ENCODE measurements at places on chromosomes 2 and 18.

DNA sequence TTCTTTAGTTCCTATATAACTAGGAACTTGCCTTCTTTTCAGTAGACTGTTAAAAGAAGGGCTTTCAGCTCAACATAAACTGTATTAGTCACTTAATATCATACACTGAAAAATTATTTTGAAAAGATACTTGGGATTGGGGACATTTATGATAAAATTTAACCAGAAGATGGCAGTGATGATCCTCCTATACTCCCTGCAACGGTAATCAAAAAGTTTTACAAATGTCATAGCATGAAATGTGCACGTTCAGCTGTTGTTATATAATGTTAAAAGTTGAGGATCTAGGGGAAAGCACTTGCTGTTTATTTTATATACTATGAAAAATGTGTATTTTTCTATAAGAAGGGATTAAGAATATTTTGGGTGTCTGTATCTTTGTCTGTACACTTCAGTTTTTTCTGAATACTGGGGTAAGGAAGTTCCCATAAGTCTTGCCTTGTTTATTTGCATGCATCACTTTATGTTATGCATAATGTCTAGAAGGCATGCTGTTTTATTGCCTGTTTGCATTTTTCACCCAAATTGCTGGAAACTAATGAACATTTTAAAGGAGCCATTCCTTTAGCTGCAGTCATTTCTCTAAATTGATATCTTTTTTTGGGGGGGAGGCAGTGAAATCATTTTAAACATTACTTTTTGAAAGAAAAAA, 19.0 kb downstream of the DYNC1I2 start:
- no peak for DNase-seq

DNA sequence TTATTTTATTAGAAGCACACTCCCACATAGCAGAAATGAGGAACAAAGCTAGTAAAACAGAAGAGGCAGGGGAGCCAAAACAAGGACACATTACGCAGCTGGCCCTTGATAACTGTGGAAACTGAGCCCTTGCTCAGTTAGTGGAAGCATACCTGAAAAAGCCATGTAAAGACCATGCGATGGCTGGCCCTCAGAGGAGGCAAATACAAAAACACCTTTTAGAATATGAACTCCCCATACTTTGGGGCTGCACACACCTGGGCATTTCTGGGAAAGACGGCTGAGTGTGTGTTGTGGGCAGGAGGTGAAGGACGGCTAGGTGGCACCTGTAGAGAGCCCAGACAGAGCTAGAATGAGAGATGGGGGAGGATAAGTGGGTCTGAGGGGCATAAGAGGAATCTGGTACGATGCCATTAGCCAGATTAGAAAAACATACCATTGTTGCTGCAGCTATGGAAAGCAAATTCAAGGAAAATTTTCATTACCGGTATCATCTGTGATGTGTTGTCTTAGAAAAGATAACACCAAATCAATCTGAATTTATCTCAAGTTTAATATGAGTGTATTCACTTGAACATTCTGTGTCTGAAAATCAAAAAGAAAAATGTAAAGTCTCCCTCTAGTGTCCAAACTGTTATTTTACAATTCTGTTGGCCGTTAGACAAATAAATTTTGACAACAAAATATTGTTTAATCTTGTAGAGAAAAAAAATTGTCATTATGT, 45.2 kb upstream of the SULT1C3 start:
- DNase-seq, result no peak

DNA sequence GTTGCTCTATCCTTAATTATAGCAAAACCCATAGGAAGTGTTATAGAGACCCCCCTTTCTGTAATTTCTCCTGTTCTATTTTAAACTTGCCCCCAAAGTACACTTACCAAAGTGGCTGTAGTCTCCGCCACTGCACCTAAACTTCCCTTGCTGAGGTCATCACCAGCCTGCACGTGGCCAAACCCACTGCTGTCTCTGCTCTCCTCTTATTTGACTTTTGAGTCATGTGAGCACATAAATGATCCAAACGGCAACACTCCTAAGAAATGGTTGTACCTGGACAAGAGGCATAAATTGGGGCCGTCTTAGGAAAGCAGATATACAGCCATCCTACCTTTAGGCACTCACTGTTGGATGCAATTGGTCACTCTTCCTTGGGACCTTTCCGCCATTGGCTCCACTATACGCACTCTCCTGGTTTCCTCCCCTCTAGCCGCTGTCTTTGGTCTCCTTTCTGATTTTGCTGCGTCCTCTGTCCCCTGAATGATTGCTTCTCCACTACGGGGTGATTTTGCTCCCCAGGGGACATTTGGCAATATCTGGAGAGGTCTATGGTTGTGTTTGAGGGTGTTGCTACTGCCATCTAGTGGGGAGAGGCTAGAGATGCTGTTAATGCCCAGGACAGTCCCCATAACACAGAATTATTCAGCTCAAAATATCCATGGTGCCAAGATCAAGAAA, 19.2 kb upstream of the IL36G start:
- peak; percentile 29 for DNase-seq

DNA sequence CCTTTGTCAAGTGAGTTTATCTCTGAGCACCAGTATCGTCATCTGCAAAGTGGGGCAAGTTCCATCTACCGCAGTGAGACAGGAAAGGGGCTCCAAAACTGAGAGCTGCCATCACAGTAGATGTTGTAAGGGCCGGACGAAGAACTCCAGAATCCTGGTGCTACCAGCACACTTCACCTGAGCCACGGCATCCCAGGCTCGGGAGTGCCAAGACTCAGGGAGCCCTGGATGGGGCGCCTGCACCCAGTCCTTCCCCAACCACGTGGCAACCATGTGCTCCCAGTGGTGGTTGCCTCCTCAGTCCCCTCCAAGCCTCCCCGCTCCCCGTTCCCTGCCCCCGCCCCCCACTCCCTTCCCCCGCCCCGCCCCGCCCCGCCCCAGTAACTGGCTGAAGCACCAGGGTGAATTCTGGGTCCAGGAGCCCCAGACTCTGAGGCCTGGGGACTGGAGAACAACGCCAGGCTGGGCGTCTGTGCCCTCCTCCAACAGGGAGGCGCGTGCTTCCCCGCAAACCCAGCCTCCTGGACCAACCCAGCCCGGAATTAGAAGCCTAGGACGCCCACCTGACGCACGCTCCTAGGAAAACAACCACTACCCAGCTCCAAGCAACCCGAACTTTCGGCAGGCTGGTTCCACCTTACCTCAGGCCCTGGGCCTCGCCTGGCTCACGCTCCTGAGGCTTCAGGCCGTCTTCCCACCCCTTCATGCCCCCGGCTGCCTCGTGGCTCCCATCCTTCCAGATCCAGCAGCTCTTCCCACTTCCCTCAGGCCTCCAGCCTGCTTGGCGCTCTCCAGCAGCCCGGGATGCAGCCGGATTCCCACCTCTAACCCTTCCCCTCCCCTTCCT, 67.6 kb downstream of the LAMA3 start:
- DNase-seq, result no peak

DNA sequence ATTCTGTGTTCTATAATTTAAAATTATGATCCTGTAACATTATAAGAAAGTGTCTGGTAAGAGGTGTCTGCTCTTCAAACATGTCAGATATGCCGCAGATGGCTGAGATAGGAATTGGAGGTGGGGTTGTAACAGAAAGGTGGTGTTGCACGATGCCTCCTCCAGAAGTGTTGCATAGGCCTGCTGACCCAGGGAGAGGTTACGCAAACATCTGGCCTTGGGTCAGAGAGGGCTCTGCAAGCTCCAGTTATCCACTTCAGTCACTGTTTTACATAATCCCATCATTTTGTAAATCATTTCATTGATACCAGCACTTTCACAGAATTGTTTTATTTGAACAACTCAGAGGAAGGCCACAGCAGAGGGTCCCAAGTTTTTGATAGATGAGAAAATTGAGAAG, 256.5 kb downstream of the OSR1 start:
- no peak for DNase-seq

DNA sequence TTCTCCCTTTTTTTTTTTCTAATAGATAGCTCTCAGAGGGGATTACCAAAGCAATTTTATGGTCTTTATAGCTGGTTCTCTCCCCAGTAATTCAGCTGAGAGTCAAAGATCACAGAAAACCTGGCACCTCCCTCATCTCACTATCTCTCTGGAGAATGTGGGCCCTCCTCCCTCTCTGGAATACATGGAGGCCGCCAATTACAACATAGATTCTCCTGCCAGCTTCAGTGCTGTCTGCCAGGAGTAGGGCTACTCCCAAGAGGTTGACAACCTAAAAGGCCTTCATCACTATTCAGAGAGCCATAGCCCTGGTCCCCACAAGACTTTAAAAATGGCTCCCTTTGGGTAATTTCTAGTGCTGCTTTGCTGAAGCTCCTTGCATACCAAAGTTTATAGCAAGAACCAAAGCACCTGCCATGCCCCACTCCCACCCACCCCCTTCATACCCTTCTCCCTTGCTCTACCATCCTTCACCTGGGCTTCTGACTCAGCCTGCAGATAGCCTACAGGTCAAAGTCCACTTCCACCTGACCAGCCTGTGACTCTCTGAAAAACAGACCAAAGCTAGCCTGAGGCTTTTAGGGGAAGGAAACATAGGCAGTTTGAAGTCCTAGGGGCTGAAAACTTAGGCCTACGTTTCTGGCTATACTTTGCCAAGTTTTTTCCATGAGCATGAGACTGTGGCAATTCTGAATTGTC, 472.3 kb downstream of the TNS1 start:
- DNase-seq, result no peak

GRCh38 chr18:80246445-80247392, 595 bp downstream of the PARD6G start:
- DNase-seq, result no peak

DNA sequence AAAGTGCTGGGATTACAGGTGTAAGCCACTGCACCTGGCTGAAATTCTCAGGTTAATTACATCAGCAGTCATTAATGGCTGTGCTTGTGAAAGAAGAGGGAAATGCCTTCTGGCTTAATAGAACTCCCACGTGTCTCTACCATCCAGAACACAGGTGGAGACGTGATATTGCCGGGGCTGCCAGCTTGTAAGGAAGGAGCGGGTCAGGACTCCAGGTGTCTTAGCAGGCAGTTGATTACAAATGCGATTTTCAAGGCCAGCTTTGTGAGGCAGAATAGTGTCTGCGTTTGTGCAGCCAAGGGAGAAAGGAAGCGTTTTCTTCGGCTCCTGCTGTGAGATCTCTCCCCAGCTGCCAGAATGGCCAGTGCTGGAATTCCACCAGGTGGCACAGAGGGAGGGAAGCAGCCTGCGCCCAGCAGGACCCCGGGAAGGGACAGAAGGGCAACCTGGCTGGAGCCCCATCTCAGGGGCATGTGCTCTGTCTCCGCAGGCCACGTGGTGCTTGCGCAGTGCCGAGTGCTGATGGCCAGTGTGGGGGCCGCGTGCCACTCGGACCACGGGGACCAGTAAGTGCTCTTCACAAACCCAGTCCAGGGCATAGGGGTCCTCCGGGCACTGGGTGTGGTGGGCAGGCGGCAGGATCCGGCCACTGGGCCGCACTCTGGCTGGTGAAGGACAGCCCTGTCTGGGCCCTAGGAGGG, 3.7 kb upstream of the ESPNL start:
- DNase-seq, result no peak

GRCh38 chr2:193885419-193885818, 1690.7 kb upstream of the TMEFF2 start:
- DNase-seq, result no peak

DNA sequence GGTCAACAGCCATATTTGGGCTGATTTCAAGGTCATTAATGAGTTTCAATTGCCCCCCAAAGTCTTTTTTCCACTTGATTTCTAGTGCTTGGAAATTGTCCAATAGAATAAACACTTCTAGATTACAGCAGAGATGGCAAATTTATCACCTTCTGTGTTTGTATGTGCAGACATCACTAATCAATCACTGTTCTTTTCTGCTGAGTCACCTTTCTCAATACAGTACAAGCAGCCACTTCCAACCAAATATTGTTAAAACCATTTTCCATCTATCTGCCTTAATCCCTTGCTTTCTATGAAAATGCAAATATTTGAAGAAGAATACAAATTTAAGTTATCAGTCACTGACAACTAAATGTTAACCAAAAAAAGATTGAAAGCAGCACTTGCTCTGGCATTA, 40.2 kb upstream of the ZNF521 start:
- DNase-seq, result no peak

DNA sequence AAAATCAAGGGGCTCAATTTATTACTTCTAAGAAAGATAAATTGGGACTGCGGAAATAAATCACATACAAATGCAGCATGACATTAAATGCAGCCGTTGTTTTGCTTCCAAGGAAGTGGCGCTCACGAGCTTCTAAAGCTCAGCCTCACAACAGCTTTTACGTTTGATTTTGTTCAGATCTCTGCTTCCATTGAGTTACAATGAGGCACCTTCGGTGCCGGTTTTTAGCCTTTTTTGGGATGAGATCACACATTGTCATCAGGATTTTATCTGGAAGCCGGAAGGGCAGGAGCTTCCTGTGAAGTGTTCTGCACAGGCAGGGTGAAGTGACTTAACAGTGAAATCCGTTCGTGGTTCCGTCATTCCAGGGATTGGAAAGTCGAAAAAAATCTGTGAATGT, 209.8 kb downstream of the DCDC2C start:
- no peak for DNase-seq

DNA sequence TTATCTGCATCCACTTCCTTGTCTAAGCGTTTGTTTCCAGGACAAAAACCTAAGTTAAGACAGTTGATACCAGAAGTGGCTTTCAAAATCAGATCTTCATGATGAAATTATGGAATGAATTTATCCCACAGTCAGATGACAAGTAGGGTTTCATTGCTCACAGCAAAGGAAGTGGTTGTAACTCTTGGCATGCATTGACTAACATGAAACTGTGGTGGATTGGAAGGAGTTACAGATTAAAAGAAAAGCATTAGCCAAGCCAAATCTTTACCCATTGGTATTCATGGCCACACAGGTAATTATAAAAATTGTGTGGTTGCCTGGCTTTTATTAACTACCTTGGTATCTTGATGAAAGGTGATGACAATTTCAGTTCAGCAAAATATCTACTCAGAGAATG, 438.0 kb upstream of the NXPH2 start:
- no peak for DNase-seq

GRCh38 chr2:60070736-60071489, 482.5 kb downstream of the BCL11A start:
- no peak for DNase-seq

DNA sequence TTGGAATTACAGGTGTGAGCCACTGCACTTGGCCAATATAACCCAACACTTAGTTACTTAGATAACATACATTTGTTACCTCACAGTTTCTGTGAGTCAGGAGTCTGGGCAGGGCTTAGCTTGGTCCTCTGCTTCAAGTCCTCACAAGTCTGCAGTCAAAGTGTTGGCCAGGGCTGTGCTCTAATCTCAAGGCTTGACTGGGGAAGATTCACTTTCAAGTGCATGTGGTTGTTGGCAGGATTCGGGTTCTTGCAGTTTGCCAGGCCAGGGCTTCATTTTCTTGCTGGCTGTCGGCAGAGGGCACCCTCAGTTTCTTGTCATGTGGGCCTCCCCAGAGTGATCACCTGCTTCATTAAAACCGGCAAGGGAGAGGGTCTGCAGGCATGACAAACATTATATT, 103.7 kb downstream of the SLC4A3 start:
- DNase-seq, result no peak

GRCh38 chr2:239393941-239394340, 6.9 kb downstream of the HDAC4 start:
- no peak for DNase-seq

- no peak for DNase-seq
Observed at GRCh38 chr2:177759443-177759842, 313.1 kb downstream of the PDE11A start.

GRCh38 chr2:23546913-23547312, 161.9 kb downstream of the KLHL29 start:
- DNase-seq, result no peak

Data from NCI-H524 treated with DMSO at 0.1 percent for 48 hours (cell line).